Stimulated activated CD8-positive, alpha-beta memory T cell treated with anti-CD3 and anti-CD28 coated beads, Interleukin-15, amount 100 ng/mL, for 24 hours (primary cell): ENCODE measurements at places on chromosomes 11 and 22.

DNA sequence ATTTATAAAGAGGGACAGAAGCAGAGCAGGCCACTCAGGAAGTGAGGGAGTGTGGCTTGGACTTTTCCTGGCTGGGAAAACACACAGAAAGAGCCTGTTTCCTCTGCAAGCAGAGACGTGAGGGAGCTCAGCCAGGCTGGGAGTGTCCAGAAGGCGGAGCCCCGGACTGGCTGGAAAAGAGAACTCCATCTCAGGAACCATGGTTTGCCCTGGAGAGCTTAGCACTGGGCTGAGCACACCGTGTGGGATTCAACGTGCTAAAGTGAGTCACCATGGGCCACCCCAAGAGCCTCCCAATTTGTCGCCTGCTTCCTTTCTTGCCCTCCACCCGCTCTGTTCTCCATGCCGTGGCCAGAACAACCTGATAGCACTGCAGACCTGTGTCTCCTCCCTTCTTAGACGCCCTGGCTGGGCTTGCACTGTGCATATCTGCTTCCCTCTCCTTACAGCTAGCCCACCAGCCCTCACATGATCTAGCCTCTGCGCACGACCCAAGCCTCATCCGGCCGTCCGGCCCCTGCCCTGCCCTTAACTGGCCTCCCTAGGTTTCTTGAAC, 51.8 kb downstream of the GALNT18 start:
- DNase-seq = no peak

GRCh38 chr22:38317995-38318715, 922 bp upstream of the CSNK1E start:
- no peak for DNase-seq

GRCh38 chr22:46090036-46090591, 60.2 kb upstream of the PPARA start:
- DNase-seq = no peak

DNA sequence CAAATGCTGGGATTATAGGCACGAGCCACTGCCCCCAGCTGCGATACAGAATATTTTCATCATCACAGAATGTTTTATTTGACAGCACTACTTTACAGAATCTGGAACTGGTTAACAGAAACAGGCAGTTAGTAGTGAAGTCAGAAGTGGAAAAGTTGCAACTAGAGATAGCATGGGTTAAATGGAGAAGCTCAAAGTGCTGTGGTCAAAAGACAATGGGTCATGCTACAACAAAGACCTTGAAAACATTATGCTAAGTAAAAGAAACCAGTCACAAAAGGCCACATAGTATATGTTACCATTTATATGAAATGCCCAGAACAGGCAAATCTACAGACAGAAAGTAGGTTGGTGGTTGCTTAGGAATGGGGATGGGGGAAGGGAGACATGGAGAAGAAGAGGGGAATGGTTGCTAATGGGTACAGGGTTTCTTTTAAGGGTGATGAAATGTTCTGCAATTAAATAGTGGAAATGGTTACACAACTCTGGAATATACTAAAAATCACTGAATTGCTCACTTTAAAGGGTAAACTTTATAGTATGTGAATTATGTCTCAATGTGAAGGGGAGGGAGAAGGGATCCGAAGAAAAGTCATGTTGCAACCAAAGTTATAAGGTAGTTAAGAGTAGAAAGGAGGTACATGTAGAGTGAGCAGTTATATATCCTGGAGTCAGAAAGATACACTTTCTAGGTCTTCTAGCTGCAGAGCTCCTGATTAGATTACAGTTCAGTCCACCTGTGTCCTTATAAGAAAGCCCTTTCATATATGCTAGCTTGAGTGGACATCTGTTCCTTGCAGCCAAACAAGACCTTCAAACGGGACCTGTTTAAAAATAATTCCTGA, 46.3 kb upstream of the RAPSN start:
- DNase-seq = no peak

- no peak for DNase-seq
Observed at GRCh38 chr22:25453058-25453457, 111.4 kb upstream of the GRK3 start.

DNA sequence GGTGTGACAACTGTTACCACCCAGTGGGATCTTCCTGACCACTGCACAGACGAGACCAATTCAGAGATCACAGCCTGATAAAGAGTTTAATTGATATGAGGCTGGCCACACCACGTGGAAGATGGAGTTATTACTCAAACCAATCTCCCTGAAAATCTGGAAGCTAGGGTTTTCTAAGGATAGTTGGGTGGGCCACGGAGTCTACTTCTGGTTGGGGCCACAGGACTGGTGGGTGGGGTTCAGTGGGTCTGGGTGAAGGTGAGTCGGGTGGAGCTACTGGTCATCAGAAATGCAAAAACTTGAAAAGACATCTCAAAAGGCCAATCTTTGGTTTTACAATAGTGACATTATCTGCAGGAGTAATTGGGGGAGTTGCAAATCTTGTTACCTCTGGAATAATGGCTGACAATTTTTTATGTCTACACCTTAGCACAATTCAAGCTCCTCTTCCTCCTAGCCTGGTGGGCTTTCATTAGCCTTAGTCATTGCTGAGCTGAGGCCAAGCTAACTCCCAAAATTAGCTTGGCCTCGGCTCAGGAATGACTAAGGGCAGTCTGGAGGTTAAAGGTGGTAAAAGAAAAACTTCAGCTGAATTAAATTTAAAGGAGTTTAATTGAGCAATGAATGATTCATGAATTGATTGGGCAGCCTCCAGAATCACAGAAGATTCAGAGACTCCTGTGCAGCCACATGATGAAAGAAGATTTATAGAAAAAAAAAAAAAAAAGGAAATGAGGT, 13.1 kb downstream of the C11orf96 start:
- no peak for DNase-seq

DNA sequence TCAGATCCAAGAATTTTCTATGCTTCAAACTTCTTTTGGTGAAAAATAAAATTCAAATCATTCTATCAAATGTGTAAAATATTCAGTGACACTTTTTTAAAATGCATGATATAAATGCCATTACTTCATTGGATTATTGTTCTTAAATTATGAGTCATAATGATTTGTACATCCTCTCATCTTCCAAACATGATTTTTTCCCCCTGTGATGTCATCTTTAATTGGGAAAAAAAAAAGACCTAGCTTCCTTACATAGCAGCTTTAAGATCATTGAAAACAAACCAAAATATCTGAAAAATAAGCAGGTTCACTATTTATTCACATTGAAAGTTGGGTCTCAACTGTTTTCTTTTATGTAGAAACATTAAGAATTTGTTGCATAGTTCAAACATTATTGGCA, 1549.4 kb downstream of the LRRC4C start:
- no peak for DNase-seq
